ENCODE measurements at places on chromosomes 2 and 18. TPM values are rescaled to one million over a fixed set of nuclear protein-coding genes. Genes with fewer than 3 reads are reported as not detected.

TMEM247 gene
- not detected for total RNA-seq

NEDD4L gene
- 6.9 TPM for total RNA-seq

CCNYL1 gene
- 16.7 TPM for total RNA-seq

HRH4 gene
- total RNA-seq, result 3.7 TPM

CD226 gene
- 45.9 TPM for total RNA-seq

SLC5A6 gene
- total RNA-seq, result 32.7 TPM

TTR gene
- not detected for total RNA-seq

IL1F10 gene
- not detected for total RNA-seq

- peaks cover 5% of the 10 kb centered on the region for H3K4me1 ChIP-seq
- H3K4me3 ChIP-seq, result no peak within 1 kb of the TSS
- H3K27ac ChIP-seq, result no peak within 1 kb of the TSS
- DNase-seq, result no peak
- H3K36me3 ChIP-seq, result peaks cover 10% of the 10 kb centered on the region
Observed at GRCh38 chr2:240140511-240140910, at the start of gene OTOS. Gene OTOS (minus strand): TSS chr2:240140658. CDS start chr2:240140326, 332 bp downstream.

- no peaks in the 10 kb centered on the region for H3K27me3 ChIP-seq
- H3K27ac ChIP-seq, result no peak overlapping the region
- no peak for DNase-seq
- no peak overlapping the region for H3K4me3 ChIP-seq
- no peaks in the 10 kb centered on the region for H3K4me1 ChIP-seq
Observed at GRCh38 chr18:8397034-8397433, 212.2 kb upstream of the RAB12 start.

GRCh38 chr2:40546439-40547191, 94.7 kb upstream of the SLC8A1 start:
- no peaks in the 10 kb centered on the region for H3K4me1 ChIP-seq
- no peak overlapping the region for H3K4me3 ChIP-seq
- H3K27ac ChIP-seq, result no peak overlapping the region
- no peaks in the 10 kb centered on the region for H3K27me3 ChIP-seq

DNA sequence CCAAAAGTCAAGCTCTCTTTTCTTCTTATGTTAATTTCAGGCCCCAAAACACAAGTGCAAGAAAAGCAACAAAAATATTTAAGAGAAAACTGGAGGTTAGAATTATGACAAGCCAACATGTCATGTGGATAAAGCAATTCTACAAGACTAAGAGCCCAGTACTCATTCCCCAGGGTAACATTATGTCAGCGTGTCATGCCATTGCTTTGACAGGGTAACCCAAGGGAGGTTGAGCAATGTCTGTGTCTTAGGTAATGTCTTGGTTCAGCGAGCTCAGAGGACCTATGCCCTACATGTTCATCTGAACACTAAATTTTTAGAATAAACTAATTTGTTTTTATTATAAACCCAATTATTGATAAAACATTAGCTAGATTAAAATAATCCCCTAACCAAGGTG, 173.2 kb upstream of the ZNF804A start:
- no peaks in the 10 kb centered on the region for H3K36me3 ChIP-seq
- H3K4me3 ChIP-seq, result no peak overlapping the region
- H3K27ac ChIP-seq, result no peak overlapping the region

DNA sequence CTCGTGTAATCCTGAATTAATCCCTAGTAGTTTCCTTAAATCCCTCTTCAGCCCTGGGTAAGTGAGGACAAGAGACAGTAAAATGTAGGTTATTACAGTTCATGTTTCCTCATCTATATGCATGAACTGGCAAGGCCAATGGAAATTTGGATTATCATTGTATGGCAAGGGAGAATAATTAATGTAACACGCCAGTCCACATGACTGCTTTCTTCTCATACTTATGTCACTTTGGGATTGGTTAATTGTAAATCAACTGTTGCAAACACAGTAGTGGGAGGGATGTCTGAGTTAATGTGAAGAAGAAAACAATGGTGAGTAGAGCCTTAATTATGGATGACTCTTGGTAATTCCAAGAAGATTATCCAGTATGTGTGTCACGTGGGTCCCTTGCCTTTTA, 1.7 kb upstream of the SERPINB7 start:
- no peaks in the 10 kb centered on the region for H3K36me3 ChIP-seq
- no peaks in the 10 kb centered on the region for H3K4me1 ChIP-seq
- H3K27me3 ChIP-seq, result no peaks in the 10 kb centered on the region
- H3K27ac ChIP-seq, result no peak overlapping the region
- no peak for DNase-seq
- no peak overlapping the region for H3K4me3 ChIP-seq

- H3K27me3 ChIP-seq, result no peaks in the 10 kb centered on the region
- H3K4me1 ChIP-seq, result no peaks in the 10 kb centered on the region
- H3K4me3 ChIP-seq, result no peak overlapping the region
- H3K27ac ChIP-seq, result no peak overlapping the region
- no peaks in the 10 kb centered on the region for H3K36me3 ChIP-seq
Observed at GRCh38 chr2:164257742-164258141, 363.5 kb downstream of the GRB14 start.

DNA sequence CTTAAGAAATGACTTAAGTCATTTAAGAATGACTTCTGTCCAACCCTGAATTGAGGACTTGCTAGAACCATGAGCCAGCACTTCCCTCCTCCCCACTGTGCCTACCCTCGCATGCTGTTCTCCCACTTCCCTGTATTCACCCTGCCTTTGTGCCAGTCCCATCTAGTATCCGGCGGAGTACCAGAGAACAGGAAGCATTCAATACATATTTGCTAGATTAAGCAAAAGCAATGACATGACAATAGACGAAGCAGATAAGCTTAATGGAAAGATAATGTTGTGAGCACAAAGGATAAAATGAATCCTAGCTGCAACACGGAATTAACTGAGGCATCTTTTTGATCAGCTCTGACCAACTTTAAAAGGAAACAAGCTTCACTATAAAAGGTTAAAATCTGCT, 328.5 kb downstream of the TDRD15 start:
- no peak for DNase-seq
- no peak overlapping the region for H3K4me3 ChIP-seq
- H3K27me3 ChIP-seq, result no peaks in the 10 kb centered on the region
- no peaks in the 10 kb centered on the region for H3K4me1 ChIP-seq
- H3K36me3 ChIP-seq, result no peaks in the 10 kb centered on the region
- H3K27ac ChIP-seq, result no peak overlapping the region

DNA sequence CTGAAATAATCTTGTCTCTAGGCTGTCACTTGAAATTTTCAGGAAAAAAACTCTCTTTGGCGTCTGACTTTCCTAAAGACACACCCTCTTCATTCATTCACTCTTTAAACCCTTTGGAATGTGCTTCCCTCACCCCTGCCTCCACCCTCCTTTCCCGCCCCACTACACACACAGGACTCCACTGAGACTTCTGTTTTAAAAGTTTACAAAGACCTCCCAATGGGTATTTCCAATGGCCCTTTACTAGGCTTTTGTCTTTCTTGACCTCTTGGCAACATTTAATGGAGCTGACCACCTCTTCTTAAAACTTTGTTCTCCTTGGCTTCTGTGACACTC, 96.1 kb downstream of the RBMS1 start:
- H3K27ac ChIP-seq, result no peak overlapping the region
- H3K36me3 ChIP-seq, result no peaks in the 10 kb centered on the region
- no peak overlapping the region for H3K4me3 ChIP-seq
- DNase-seq, result no peak
- H3K4me1 ChIP-seq, result peaks cover 76% of the 10 kb centered on the region
- H3K27me3 ChIP-seq, result no peaks in the 10 kb centered on the region

DNA sequence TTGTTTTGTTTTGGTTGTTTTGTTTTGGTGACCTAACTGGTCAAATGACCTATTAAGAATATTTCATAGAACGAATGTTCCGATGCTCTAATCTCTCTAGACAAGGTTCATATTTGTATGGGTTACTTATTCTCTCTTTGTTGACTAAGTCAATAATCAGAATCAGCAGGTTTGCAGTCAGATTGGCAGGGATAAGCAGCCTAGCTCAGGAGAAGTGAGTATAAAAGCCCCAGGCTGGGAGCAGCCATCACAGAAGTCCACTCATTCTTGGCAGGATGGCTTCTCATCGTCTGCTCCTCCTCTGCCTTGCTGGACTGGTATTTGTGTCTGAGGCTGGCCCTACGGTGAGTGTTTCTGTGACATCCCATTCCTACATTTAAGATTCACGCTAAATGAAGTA, at the start of gene TTR:
TSS of gene TTR (plus strand) at position 250 of the 400 bp plus-strand sequence. CDS start at position 276, 26 bp downstream.
- no peaks in the 10 kb centered on the region for H3K36me3 ChIP-seq
- no peak within 1 kb of the TSS for H3K27ac ChIP-seq
- DNase-seq, result no peak
- H3K4me1 ChIP-seq, result no peaks in the 10 kb centered on the region

DNA sequence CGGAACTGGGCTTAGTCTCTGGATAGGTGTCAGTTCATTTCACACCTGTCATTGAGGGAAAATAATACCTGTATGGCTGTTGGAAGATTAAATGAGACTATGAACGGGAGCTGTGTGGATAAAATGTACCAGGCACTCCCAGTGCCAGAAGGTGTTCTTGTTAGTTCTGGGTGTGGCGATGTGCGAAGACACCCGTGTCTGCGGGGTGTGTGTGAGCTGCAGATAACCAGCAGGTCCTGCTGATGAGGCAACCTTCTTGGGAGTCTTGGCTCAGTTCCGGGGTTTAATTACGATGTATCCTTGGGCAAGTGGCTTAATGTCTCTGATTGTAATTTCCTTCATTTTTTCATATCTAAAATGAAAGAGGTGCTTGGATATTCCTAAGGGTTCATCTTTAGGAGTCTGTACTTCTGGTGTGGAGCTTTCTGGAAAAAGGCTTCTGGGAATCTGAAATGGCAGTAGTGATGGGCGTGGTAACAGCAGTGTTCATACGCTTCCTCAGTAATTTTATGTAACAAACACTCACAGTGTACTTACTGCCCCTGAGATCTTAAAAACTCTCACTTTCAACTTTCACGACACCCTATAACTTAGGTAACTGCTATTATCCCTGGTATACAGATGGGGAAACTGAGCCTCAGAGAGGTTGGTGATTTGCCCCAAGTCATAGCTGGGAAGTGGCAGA, 35.0 kb downstream of the NEDD4L start:
- H3K27ac ChIP-seq, result no peak overlapping the region
- no peak overlapping the region for H3K4me3 ChIP-seq
- no peak for DNase-seq
- no peaks in the 10 kb centered on the region for H3K27me3 ChIP-seq

GRCh38 chr18:78679613-78680260, 299.9 kb upstream of the SALL3 start:
- no peak for DNase-seq
- no peaks in the 10 kb centered on the region for H3K27me3 ChIP-seq
- no peak overlapping the region for H3K27ac ChIP-seq
- H3K36me3 ChIP-seq, result no peaks in the 10 kb centered on the region
- H3K4me3 ChIP-seq, result no peak overlapping the region

DNA sequence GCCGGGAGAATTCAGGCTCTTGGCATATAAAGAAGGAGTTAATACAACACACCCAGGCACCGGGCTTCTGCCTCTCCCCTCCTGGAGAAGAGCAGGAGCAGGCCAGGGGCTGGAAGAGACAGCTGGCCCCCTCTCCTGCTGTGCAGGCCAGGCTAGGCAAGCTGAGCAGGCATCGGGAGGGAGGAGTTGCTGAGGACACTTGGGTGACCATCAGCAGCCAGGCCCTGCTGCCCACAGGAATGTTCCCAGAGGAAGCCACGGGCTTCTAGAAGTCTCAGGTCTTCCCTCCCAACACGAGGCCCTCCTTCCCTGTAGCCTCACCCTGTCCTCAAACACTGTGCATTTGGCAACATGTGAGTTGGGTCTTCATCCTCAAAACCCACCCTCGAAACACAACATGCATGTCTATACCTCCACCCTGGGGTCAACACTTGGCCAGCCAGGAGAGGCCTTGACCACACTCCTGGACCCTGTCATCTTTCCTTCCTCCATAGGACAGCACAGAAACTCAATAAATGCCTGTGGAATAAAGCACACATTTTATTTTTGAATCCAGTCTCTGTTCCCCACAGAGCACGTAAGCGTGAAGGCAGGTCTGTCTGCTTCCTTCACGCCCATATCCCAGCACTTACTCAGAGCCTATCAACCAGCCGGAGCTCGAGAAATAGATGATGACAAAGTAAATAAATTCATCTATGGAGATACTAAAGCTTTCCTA, 433.8 kb upstream of the ID2 start:
- no peak overlapping the region for H3K27ac ChIP-seq
- DNase-seq, result no peak
- H3K4me3 ChIP-seq, result no peak overlapping the region
- H3K4me1 ChIP-seq, result no peaks in the 10 kb centered on the region
- H3K36me3 ChIP-seq, result no peaks in the 10 kb centered on the region

- no peaks in the 10 kb centered on the region for H3K4me1 ChIP-seq
- DNase-seq, result no peak
- no peak overlapping the region for H3K27ac ChIP-seq
Observed at GRCh38 chr2:235621736-235622135, 127.9 kb downstream of the AGAP1 start.

DNA sequence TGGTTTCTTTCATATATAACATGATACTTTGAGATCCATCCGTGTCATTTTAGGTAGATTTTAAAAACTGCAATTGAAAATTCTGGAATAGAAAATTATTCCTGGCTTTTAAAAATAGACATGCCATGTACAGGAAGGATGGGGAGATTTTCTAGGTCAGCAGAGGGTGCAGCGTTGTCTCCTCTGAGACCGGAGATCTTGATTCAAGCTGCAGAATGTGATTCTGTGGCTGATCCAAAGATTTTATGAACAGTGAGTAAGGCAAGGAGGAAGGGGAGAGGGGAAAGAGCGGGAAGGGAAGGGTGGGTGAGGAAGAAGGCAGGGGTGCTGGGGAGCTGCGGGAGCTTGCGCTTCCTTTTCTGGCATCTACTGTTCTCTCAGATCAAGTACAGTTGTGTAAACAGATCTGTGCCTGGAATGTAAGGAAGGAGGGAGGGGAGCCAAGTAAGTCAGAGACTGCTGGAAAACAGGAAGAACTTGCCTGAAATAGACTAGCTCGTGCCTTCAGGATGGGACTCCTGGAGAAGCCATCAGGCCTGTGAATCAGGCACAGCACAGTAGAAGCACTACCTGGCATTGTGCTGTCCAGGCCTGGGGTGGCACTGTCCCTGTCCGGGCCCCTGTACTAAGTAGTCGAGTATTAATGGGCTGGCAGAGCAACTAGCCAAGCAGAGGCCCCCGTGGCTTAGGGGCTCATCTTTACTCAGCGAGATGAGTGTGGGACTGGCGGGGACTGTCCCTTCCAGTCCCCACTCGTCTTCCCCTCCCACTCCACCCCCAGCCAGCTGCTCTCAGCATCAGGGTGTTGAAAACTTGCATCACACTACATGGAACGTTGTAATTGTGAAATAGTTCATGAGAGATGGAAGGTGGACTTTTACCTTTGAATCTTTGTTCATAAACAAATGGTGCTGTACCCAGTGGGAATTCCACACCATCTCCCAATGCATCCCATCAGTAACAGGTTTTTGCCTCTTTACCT, 163.5 kb downstream of the UXS1 start:
- H3K4me1 ChIP-seq, result peaks cover 14% of the 10 kb centered on the region
- H3K4me3 ChIP-seq, result no peak overlapping the region
- H3K27me3 ChIP-seq, result no peaks in the 10 kb centered on the region
- H3K36me3 ChIP-seq, result no peaks in the 10 kb centered on the region
- no peak overlapping the region for H3K27ac ChIP-seq

DNA sequence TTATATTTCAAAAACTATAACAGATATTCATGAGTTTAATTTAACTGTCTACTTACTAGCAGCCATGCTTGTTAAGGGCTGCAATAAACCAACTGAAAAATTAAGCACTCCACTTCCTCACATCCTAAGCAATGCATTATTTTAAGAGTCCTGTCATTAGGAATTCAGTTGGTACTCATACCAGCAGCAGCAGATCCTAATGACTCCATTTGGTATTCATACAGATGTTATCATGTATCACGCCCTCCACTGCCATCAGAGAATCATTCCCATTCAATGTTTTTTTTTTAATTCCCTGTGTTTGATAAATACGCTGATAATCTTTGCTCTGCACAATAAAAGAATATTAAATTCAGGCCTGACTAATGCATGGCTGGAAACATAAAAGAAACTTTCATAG, 236.8 kb downstream of the AFF3 start:
- no peaks in the 10 kb centered on the region for H3K36me3 ChIP-seq
- no peaks in the 10 kb centered on the region for H3K27me3 ChIP-seq
- no peak overlapping the region for H3K27ac ChIP-seq
- no peak for DNase-seq

Measured in naive thymus-derived CD4-positive, alpha-beta T cell (primary cell).